Activated T-cell treated with anti-CD3 and anti-CD28 coated beads, Interleukin-2, amount 50 U/mL, for 72 hours (primary cell): ENCODE measurements at places on chromosomes 2 and 18.

DNA sequence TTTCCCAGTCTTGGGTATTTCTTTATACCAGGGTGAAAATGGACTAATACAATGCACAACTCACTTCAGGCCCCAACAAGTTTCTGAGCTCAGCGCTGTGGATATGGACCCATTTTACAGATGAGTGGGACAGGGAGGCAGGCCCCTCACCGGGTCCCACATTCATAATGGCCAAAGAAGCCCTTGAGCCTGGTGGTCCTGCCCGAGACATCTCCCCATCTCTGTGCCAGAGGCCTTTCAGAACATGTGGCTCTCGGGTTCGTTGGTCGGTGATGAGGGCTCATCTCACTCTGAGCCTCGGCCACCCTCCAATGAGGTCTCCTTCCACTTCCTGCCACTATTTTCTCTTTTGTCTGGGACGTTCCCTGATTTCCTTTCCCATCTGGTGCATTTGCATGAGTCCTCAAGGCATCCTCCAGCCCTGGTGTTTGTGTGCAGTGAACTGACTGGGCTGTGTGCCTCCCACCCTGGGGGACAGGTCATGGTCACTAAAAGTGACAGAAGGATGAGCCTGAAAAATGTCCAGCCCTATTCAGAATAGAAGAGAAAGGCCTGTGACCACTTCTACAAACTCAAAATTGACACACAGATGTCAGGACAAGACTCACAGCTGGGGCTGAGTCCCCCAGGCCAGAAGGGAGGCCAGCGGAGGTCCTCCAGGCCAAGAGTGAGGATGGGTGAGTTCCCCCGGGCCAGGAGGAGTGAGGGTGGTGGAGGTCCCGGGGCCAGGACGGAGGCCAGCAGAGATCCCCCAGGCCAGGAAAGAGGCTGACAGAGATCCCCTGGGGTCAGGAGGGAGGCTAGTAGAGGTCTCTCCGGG lies 134.5 kb downstream of the PTGR3 start:
- DNase-seq: no peak

DNA sequence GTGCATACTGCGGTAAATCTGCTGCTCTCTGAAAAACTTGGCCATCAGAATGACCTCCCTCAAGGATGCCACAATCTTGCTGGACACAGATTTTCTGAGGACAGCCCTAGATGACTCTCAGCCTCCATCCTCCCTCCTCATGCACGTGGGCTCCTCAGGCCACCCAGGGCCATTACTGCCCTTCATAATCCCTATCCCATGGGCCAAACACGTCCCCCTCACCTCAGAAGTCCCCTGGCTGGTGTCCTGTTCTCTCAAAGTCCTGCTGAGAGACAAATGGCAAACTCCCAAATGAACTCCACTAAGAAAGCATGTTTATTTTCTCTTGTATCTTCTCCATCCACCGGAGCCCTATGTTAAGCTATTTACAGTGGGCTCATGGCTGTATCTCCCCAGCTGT lies 125.7 kb downstream of the MRO start:
- no peak for DNase-seq

GRCh38 chr18:2654928-2655177 lies 673 bp upstream of the SMCHD1 start:
- DNase-seq: peak; percentile 68

DNA sequence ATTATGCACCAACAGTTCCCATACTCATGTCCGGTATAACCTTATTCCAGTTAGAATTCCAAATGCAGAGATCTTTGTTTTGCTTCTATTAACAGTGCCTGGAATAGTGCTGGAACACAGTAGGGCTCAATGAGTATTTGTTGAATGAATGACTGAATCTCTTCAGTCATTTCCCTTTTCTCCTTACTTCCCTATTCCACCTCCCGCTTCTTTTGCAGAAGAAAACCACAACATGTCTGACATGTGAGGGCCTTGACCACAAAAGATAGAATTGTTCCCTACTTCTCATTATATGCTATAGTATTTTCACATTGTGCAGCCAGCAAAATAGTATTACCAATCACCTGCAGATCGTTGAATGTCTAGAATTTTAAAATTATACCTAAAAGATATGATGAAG lies 19.5 kb upstream of the HNRNPLL start:
- no peak for DNase-seq

DNA sequence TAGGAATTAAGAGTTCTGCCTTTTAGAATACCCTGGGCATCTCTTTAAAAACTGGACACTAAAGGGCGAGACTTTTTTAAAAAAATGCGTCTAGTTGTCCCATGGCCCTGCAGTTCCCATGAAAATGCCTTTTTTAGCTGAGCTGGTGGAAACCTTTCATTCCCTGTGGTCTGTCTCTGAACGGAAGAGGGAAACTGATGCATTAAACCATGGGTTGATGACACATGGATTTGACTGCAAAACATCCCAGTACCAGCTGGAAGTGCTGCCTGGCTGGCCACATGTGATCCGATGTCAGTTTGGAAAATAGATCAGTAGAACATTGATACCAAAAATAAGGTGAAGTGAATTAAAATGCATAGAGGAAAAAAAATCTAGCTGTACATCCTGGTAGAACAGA lies 129.2 kb downstream of the MYO1B start:
- DNase-seq: no peak

DNA sequence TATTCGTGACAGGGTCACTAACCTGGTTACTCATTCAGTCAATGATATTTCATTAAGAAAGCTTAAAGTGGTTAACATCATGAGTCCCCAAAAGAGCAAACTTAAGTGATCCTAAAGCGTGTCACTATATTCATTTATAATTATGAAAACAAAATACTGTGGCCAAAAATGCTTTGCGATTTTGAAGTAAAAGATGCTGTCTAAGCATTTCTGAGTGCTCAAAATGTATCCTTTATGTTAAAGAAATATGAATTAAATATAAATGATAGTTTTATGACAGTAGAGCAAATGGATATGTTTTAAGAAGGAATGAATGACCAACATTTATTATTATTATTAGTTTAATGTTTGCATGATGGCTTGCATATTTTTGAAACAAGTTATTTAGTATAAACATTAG lies 72.6 kb upstream of the CDC42EP3 start:
- no peak for DNase-seq

DNA sequence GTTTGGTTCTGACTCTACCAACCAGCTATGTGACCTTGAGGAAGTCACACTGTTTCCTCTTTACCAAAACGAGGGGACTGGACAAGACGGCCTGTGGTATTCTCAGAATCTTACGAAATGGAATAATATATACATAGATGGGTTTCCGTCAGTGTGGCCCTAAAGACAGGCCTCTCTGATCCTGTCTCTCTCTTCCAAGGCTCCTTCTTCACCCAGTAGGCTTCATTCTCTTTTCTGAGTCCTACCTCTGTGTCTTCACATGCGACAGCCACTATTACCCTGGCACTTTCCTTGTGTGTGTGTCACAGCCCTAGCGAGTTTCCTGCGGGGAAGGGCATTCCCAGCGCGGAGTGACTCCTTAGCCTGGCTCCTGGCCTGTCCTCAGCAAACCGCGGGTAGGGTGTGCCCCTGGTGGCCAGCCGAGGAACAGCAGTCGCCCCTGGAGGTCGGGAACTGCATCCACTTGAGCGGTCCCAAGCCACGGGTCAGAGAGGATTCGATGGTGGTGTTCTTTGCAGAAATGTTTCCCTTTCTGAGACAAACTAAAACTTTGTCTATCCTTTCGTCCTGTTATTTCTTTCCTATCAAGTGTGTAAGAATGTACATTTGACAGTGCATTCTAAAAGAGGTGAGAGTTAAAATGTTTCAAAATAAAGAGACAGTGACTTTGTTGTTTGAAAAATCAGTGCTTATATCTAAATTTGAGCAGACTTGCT lies 63.3 kb downstream of the RAB31 start:
- peak; percentile 68 for DNase-seq

DNA sequence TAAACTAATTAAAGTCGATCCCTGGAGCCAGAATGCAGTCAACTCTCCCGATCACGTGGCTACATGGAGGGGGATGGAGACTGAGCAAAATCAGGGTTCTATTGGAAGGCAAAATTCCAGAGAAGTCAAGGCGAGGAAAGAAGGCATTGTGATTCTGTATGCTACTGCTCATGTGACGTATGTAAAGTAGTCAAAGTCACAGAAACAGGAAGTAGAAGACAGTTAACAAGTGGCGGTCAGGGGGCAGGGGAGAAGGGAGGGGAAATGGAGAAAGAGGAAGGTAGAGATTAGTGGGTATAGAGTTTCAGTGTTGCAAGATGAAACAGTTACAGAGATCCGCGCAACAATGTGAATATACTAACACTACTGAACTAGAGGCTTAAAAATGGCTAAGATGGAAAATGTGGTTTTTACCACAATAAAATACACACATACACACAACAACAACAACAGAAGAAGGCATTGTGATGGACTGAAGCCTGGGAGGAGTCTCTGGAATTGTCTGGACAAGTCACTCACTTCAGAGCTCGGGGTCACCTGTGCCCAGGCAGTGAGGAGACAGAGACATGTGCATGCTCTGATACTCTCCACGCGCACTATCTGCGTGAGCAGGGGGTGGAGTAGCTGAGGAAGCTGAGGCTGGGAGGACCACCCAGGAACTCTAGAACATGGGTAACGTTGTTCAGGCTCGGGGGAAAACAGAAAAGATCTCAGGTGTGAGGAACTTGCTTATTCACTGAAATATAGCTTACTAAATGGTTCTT lies 89.9 kb upstream of the CDCA7 start:
- peak; percentile 27 for DNase-seq

DNA sequence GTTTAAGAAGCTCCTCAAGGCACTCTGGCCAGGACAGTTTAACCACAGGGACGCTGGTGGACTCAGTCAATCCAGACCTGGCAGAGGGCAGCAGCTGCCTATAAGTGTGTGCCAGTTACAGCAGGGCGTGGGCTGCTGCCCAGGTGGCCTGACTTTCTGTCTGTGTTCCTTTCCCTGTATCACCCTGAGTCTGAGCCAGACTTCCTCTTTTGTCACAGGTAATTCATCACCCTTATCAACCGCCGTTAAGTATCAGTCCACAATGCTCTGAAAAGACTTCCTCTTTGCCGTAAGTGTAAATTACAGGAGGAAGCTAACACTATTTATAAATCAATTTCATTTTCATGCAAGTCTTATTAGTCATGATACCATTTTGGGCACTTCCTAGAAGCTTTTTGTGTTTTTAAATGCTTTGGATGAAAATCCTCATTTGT lies 7.0 kb downstream of the LPIN1 start:
- no peak for DNase-seq

- no peak for DNase-seq
Observed at GRCh38 chr18:54769526-54770464, 58.5 kb upstream of the RAB27B start.

DNA sequence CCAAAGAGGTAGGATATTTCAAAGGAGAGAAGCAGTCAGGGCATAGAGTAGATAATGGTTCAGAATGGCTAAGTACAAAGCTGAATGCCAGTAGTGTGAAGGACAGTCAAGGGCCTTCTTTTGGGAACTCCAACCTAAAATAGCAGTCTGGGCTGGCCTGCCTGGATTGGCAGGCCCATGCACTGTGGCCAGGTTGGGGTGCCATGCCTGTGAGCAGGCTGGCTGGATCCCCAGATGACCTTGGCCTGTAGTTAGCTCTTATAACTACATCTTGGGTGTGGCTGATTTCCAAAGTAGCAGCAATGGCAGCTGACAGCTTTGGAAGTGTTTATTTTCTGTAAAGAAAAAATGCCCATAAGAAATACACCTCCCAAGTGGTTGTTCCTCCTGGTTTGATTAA lies 51.5 kb upstream of the ITGB6 start:
- no peak for DNase-seq

- DNase-seq: no peak
Observed at GRCh38 chr2:23448906-23449305, 63.9 kb downstream of the KLHL29 start.

DNA sequence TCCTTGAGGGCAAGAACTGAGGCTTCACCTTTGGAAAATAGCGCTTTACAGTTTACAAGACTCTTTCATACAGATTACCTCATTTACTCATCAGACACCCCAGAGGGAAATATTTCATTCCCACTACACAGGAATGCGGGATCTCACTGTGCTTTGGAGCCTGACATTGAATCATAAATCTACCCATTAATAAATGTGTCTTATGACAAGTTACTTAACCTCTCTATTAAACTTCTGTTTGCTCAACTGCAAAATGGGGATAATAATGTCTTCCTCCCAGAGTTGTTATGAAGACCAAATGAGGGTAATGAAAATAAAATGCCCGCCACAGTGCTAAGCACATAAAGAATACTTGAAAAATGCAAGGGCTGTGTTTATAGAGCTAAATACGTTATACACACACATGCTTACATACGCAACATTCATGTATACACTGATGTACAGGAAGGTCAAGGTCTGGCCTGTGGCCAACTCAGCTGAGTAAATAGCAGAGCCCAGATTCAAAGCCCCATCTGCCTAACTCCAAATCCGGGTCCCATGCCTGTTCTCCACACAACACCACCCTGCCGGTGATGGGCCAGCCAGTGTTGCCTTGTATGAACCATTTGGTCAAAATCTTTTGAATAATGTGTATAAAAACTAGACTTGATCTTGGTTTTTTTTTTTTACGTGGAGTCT lies 77.8 kb upstream of the STPG4 start:
- DNase-seq: no peak

DNA sequence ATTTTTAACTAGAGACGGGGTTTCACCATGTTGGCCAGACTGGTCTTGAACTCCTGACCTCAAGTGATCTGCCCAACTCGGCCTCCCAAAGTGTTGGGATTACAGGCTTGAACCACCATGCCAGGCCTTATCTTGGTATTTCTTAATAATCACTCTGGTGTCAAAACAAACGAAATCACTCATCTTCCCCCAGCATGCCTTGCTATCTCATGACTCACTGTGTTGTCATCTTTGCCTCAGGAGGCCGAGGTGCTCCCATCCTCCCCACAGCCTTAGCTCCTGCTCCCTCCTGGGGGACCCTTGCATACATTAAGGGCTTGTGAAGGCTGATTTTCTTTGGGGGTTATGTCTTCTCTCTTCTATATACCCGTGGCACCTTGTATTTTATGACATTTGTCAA lies 250.1 kb upstream of the DPP10 start:
- no peak for DNase-seq

- no peak for DNase-seq
Observed at GRCh38 chr2:162465430-162465829, 121.5 kb downstream of the GCA start.

DNA sequence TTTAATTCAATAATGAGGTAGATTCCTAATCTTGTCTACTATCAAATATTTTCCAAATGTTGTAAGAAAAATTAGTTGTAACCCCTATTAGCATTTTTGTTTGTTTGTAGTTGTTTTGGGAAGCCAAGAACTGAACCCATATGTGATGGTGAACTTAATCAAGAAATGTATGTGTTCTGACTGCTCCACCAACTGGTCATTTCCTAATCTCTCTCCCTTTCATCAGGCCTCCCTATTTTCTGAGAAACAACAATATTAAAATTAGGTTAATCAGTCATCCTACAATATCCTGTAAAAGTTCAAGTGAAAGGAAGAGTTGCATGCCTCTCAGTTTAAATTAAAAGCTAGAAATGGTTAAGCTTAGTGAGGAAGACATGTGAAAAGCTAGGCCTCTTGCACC lies 504.0 kb downstream of the EPHA4 start:
- no peak for DNase-seq
